ENCODE measurements at places on chromosomes 3 and 15.
A peak's percentile ranks its signal among the peaks of the same experiment; 100 is the strongest.

DNA sequence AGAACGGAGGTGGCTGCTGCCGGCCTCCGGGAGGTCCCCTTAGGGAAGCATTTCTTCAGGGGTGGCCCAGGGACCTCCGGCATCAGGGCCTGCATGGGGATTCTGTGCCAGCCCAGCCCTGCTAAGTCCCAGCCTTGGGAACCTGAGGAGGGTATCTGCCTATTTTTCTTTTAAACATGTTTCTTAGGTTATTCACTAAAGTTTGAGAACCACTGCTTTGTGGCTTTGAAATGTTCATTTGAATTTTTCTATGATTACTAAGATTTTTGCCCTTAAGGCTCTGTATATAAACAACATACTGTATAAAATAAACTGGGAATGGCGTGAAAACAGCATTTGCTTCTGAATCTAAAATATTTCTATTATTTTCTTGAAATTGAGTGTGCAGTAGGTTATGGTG is 24.4 kb downstream of the FAN1 start:
- DNase-seq, result no peak

- DNase-seq, result no peak
Observed at GRCh38 chr15:28060005-28060404, 39.1 kb downstream of the OCA2 start.

GRCh38 chr3:84958495-84959469 is at the start of gene CADM2:
CADM2 (plus strand) TSS chr3:84958989.
- peak; percentile 33 for DNase-seq

- peak; percentile 70 for DNase-seq
Observed at GRCh38 chr3:4821975-4822374, 157.3 kb upstream of the BHLHE40 start.

- DNase-seq, result no peak
Observed at GRCh38 chr3:23741036-23741706, 64.6 kb upstream of the UBE2E1 start.

DNA sequence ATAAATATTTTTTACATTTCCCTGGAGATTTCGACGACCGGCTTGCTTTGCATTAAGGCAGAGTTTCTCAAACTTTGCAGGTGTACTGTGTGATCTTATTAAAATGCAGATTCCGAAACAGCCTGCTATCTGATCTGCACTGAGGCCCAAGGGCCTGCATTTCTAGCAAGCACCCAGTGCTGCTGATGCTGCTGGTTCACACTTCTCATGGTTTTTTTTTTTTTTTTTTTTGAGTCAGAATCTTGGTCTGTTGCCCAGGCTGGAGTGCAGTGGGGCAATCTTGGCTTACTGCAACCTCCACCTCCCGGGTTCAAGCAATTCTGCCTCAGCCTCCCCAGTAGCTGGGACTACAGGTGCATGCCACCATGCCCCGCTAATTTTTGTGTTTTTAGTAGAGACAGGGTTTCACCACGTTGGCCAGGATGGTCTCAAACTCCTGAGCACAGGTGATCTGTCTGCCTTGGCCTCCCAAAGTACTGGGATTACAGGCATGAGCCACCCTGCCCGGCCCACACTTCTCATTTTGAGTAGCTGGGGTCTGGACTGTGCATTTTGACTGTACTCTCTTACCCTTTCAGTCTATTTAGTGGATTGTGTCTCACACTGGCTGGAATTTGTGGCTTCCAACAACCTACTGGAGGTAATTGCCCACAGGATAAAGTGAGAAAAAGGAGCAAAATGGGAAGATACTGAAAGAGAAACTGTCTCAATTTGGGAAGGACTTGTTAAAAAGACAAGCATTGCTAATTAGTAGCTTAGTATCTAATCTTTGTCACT is 94.1 kb downstream of the ITPR1 start:
- no peak for DNase-seq

- DNase-seq, result no peak
Observed at GRCh38 chr3:193040836-193041672, 123.4 kb upstream of the MB21D2 start.

DNA sequence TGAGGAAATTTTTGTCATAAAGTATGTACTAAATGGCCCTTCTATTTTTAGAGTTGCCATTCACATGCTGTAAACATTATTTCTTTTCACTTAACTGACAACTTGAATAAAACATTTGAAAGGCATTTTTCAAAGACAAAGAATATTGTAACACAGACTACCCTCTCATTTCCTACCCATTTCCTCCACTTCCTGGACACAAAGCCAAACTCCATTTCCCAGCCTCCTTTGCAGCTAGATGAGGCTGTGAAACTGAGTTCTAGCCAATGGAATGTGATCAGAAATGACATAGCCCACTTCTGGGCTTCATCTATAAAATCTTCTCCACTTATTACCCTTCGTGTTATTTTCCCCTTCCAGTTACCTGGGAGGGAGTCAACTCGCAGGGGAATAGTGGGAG is 288.9 kb upstream of the DPH6 start:
- DNase-seq, result no peak

DNA sequence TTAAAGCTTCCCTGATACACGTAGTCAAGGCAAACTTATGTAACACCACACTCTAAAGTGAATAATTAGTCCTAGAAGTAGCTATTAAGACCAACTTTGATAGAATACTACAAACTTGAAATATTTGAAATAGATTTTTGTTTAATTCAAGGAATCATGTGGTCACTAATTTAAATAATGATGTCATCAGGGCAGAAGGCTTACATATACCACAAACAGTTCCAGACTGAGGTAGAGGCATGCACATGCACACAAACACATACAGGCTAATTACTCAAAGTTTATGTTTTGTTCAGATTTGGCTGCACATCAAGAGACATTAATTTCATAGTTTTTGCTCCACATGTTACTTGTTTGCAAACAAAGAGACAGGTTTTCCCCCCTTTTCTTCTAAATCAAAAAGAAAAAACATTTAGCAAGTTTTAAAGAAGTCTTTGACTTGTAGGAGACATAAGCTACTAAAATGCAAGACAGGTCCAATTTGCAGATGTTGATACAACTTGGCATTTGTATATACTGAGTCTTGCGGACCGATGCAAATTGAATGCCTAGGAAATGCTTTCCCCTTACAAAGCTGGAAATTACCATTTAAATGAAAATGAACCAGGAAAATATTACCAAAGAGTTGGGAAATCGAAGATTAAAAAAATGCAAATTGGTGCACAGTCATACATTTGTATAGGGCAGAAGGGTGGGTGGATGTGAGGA is 594.8 kb downstream of the MAGI1 start:
- no peak for DNase-seq

DNA sequence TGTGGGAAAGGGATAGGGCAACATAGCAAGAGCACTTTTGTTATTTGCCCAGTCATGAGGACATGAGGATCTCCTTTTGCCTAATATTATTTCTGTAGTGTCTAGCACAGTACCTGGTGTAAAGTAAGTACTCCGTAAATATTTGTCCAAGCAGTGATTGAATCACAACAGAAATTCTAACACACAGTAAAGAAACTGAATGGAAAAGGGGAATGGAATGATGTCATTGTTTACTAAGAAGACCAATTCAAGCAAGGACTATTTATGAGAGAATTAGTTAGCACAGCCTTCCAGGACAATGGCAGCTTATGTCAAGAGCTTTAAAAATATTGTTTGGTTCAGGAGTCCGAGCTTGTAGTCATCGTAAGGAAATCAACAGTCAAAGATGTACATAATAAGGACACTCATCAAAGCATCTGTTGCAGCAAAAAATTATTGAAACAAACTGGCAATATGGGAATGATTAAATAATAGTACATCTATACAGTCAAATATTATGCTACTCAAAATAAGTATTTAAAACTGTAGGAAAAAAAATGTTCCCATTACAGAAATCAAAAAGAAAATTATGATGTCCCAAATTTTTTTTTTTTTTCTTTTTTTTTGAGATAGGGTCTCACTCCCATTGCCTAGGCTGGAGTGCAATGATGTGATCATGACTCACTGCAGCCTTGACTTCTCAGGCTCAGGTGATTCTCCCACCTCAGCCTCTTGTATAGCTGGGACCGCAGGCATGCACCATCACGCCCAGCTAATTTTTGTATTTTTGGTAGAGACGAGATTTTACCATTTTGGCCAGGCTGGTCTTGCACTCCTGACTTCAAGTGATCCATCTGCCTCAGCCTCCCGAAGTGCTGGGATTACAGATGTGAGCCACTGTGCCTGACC is 17.9 kb downstream of the CAPN7 start:
- DNase-seq, result no peak

- no peak for DNase-seq
Observed at GRCh38 chr3:67998281-67998680, 343.9 kb upstream of the SUCLG2 start.

DNA sequence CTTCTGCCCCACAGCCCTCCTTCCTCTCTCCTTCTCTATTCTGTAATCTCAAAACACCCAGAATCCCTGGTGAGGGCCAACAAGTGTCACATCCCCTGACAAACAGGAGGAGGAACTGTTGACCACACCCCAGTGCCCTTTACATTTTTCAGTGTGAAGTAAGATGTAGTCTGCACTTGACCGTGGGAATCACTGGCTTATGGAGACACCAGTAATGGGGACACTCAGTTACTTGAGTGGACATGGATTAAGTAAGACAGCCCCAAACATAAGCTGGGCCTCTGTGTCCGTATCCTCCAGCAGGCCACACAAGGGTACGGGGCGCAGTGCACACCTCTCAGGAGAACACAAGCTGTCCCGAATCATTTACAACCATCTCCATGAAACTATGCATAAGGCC is 28.4 kb upstream of the LIMD1 start:
- DNase-seq, result no peak

- no peak for DNase-seq
Observed at GRCh38 chr3:8385848-8386620, 115.6 kb upstream of the LMCD1 start.

- no peak for DNase-seq
Observed at GRCh38 chr3:142768338-142768737, 44.5 kb downstream of the TRPC1 start.

- DNase-seq, result no peak
Observed at GRCh38 chr3:69439643-69440270, 53.9 kb upstream of the FRMD4B start.

DNA sequence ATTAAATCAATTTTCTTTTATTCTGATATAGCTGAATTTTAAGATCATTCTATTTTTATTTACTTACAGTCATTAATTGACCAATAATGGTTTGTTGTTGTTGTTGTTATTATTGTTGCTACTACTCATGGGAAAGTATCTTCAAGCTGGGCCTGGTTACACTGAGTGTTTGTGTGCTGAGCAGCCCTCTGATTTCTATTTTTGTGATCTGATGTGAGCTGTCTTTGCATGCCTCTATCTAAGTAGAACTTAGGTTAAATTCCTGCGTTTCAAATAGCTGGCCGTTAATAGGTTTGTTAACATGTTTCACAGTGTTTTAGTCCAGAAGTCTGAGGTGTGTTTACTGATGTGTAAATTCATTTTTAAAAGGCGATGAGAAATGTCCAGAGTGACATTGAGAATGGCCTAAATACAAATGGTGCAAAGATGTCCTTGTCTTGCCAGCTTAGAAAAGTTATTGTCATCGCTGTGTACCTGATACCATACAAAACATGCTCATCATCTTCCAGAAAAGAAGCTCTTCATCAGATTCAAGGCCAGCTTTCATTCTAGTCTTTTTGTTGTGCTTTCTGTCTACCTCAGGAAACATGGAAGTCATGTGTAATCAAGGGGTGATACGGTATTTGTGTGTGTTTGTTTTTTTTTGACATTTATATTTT is 15.8 kb downstream of the ARIH2 start:
- no peak for DNase-seq

GRCh38 chr15:94263341-94264273 is 32.2 kb downstream of the MCTP2 start:
- no peak for DNase-seq

DNA sequence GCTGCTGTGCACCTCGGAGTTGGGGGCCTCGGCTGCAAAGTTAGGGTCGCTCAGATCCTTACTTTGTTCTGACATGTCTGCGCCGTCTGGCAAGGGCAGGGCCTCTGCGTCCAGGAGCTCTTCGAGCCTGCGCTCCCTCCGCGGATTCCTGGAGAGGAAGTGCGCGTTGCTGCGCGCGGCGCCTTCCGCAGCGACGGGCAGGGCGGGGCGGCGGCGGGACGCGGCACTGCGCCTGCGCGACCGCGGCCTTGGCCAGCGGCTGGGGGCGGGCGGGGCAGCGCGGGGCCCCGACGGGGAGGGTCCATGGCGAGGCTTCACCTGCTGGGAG is at the start of gene NDN:
Gene NDN (minus strand): TSS at position 163 of the 328 bp plus-strand sequence. CDS start 88 bp downstream, at position 75.
- peak; percentile 11 for DNase-seq

GRCh38 chr3:39428745-39429201 is 22.3 kb downstream of the RPSA start:
- no peak for DNase-seq

GRCh38 chr3:37970802-37971201 is 19.8 kb upstream of the VILL start:
- no peak for DNase-seq

- no peak for DNase-seq
Observed at GRCh38 chr3:47176582-47176981, 12.7 kb upstream of the SETD2 start.

- DNase-seq, result no peak
Observed at GRCh38 chr3:15495461-15496340, 25.8 kb downstream of the COLQ start.

DNA sequence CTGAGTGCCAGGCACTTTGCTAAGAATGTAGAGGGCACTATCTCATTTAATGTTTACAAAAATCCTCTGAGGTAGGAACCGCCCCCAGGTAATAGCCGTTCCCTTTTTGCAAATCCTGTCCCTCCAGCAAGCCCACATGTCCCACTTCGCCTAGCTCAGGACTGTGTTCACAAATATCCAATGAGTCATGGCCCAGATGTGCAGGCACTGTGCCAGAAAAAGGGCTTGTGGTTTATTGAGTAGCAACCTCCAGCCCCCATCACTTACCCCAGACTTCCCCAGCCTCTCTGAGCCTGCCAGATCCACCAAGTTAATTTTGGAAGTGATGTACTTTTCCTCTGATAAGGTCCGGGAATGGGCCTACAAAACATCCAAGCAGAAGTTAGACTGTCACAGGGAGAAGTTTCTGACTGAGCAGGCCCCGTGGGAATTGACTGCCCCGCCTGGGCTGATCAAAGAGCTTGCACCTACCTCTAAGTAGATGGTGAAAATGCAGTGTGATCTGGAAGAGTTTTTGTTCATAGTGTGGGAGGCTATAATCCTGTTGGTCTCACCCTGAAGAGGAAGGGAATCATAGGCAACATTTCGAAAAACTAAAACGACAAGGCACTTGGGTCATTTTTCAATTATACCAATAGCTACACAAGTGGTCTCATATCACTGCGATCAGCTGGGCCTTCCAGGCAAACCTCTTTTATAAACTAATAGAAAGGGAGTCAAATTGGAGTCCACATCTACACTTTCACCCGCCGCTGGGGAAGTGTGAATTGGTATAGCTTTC is 15.7 kb downstream of the KIF9 start:
- DNase-seq, result peak; percentile 50

DNA sequence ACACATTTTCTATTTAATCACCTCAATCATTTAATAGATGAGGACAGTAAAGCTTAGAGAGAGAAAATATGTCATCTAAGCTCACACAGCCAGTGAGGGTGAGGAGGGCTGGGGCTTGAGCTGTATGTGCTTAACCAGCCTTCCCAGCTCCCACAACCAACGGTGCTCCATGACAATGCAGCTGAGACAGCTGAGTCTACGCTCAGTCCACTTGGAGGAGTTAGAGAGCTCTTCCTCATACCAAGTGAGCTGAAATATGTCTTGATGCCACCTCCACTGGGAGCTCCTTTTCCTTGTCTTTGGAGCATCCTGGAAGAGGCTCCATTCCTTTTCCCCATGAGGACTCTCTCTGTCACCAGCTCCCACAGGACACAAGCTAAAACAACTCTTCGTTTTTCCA is 9.3 kb downstream of the HOMER2 start:
- no peak for DNase-seq
